ENCODE measurements at places on chromosomes 13 and 19.

- DNase-seq = no peak
Observed at GRCh38 chr19:7006135-7006704, 15.0 kb downstream of the MBD3L2B start.

DNA sequence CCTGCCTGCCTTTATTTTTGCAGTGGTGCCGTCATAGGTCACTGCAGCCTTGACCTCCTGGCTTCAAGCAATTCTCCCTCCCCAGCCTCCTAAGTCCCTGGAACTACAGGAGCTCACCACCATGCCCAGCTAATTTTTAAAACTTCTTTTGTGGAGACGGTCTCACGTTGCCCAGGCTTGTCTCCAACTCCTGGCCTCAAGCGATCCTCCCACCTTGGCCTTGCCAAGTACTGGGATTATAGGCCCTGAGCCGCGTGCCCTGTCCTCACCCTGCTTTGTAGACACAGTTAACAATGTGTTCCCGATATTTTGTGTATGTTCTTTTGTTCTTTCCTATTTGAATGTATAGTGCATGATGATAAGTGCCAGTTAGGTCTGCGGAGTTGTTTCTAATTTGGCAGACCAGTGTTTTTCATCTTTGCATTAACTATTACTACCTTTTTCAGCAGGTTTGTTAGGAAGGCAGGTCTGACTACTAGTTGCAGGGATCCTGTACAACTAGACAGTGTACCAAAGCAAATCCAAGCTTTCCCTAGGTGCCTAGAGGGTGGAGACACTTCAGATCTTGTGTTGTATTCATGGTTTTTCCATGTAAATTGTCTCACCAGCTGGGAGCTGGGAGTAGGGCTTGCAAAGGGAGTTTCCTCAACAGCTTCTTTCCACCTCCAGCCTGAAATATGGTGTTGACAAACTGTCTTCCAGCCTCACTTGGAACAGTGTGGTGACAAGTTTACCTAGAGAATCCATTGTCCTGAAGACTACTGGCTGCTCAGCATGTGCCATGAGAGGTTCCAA, 9.5 kb upstream of the WTIP start:
- DNase-seq = no peak

GRCh38 chr19:35554076-35554475, 8.7 kb downstream of the TMEM147 start:
- no peak for DNase-seq

DNA sequence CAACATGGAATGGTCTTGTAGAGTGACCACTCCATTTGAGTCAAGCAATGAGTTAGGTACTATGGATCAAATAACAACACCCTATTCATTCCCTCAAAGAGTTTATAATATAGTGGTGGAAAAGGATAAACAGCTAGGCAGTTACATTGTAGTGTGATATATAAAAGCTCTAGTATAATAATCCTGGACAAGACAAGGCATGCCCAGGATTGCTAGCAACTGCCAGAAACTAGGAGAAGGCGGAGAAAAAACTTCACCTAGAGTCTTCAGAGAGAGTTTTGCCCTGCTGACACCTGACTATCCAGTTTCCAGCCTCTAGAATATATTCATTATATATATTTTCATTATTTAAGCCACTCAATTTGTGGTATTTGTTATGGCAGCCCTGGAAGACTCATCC, 530.6 kb downstream of the KLF12 start:
- DNase-seq = no peak

- DNase-seq = no peak
Observed at GRCh38 chr19:2538096-2538757, 62.3 kb downstream of the GADD45B start.

- DNase-seq = no peak
Observed at GRCh38 chr13:25181597-25181996, 9.5 kb upstream of the AMER2 start.

GRCh38 chr13:51269039-51269438, 46.8 kb downstream of the FAM124A start:
- DNase-seq = no peak

DNA sequence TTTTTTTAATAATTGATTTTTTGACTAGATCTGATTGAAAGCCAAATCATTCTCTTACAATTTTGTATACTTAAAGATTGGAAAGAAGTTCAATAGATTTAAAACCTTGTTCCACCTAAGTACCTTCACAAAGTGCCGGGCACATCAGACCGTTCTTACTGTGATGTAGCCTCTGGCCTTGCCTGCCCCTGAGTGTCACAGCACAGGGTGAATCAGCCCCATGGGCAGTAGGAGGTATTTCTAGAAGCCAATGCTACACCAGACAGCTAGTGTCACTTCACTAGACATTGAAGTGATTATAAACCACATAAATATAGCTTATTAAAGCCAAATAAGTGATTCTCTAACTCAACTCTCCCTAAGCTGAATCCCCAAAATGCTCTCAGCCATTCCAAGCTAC, 131.3 kb downstream of the LACC1 start:
- DNase-seq = no peak

- DNase-seq = no peak
Observed at GRCh38 chr13:49643035-49643646, 14.8 kb downstream of the ARL11 start.

DNA sequence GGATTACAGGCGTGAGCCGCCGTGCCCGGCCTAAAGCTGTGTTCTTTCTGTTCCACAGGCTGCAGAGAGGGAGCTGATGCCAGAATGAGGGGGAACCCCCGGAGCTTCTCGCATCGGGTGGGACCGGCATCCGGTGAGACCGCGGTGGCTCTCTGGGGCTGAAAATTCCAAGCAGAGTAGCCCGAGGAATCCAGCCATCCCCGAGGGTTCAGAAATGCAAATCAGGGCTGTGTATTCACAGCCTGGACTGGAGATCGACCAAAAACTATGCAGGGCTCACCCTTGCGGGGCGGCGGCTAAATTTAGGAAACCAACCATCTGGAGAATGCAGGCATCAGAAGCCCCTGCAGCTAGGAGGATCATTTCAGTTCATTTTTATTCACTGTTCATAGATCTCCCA, 99.2 kb downstream of the GNG7 start:
- DNase-seq = no peak

All from activated naive CD4-positive, alpha-beta T cell treated with anti-CD3 and anti-CD28 coated beads for 36 hours (primary cell).